ENCODE measurements at places on chromosomes 16 and 17.

DNA sequence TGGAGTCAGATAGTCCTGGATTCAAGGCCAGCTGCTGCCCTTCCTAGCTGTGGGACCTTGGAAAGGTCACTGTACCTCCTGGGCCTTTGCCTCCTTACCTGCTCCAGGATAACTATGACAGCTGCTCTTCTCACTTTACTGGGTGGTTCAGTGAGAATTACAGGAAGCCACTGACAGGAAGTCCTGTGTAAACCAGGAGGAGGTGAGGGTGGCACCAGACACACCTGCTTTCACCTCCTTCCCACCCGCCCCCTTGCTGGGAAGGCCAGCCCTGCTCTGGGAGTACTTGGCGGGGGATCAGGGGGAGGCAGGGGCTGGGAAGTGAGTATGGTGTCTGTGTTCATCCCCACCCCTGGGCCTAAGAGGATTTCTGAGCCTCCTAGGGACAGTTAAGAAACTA lies 42.6 kb downstream of the CPNE2 start:
- no peak for DNase-seq

- DNase-seq, result no peak
Measured at GRCh38 chr17:43874293-43874692, 27.3 kb downstream of the CD300LG start.

DNA sequence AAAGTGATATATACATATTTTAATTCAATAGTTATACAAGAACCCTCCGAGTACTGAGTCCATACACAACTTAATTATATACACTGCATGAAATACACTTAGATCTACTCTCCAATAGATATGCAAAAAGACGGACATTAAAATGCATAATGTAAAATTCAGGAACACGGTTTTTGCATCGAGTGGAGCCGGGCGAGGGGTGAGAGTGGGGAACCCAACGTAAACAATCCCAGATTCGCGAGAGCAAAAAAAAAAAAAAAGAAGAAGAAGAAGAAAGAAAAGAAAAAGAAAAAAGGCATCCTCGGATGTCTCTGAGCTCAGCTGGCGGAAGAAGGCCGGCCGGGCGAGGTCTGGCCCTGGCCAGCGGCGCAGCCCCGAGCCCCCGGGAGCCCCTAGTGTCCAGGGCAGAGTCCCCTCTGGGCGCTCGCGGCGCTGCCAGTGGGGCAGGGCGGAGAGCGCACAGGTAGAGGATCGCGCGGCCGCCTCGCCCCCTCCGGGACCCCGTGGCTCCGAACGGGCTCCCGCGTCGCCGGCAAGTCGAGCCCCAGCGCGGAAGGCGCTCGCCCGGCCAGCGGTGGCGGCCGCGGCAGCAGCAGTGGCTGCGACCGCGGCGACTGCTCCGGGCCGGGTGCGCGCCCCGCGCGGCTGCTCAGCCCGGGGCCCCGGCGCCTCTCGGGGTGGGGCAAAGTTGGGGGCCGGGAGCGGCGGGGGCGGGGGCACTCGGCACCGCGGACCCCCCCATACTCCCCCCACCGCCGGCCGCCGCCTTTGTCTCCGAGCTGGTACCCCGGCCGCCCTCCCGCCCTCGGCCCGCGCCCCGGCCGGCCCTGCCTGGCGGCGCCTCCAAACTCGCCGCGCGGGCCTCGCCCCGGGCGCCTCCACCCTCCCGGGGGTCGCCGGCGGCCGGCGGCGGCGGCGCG lies 9.6 kb upstream of the ZFHX3 start:
- no peak for DNase-seq

GRCh38 chr17:76833034-76833644 lies 35.1 kb upstream of the MGAT5B start:
- DNase-seq, result no peak

DNA sequence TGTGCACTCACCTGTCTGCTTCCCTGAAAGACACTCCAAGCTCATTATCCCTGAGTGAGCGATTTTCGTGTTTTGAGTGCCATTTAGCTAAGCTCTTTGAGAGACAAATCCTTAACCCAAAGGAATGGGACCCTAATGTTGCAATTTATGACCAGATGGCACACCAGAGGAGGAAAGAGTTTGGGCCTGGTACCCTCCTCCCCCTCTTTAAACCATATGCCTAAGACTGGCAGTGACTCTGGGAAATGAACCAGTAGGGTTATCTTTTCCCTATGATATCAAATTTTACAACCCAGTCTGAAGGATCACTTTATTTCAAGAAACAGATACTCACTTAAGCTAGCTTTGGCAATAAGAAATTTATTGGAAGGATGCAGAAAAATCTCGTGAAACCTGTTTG lies 550.4 kb downstream of the TOX3 start:
- DNase-seq, result no peak

DNA sequence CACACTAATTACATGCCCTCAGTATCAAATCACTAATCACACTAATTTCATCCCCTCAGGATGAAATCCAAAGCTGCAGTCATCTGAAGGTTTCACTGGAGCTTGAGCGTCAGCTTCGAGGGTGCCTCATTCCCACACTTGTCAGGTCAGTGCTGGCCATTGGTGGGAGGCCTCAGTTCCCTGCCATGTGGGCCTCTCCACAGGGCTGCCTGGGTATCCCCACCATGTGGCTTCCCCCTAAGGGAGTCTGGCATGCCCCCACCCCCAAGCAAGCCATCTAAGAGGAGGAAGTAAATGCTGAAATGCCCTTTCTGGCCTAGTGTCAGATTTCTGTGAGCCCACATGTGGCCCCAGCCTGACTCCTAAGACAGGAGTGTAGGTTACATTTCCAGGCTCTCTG lies 78.6 kb upstream of the CDH5 start:
- DNase-seq, result no peak

DNA sequence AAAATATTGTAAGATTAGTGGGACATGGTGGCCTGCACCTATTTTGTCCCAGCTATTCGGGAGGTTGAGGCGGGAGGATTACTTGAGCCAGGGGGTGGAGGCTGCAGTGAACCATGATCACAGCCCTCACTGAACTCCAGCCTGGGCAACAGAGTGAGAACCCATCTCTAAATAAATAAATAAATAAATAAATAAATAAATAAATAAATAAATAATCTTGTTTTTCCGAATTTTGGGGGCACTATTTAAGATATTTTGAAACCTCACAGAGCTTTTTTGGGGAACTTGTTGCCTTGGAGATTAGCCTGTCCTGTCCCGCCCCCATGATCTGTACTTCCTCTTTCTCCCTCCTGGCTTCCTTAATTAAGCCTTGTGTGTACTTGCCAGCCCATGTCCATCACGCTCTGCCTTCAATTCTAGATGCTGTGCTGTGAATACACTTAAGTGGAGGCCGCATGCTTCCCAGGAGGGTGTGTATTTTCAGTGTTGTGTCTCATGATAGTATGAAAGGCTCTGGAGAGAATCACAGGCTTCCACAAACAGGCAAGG lies 4.4 kb downstream of the LGALS9 start:
- DNase-seq, result no peak

DNA sequence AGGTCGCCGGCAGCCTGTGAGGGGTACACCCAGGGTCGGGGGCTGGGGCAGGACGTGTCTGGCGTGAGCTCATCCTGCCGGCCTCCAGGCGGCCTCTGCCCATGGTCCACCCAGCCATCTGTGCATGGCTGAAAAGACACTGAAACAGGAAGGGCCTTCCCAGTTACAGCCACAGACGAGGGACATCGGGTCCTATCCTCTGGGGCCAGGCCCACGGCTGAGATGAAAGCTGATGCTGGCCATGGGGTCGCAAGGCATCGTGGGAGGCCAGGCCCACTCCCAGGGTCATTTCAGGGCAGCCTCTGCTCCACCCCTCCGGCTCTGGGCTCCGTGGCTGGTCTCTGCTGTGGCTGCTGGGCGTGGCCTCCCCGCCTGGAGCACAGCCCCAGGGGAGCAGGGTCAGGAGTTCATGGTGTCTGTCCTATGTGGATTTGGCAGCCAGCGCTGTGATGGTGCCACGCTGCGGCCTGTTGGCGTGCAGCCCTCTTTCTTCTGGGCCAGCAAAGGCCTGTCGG lies 16.6 kb upstream of the ATP6V0C start:
- no peak for DNase-seq

DNA sequence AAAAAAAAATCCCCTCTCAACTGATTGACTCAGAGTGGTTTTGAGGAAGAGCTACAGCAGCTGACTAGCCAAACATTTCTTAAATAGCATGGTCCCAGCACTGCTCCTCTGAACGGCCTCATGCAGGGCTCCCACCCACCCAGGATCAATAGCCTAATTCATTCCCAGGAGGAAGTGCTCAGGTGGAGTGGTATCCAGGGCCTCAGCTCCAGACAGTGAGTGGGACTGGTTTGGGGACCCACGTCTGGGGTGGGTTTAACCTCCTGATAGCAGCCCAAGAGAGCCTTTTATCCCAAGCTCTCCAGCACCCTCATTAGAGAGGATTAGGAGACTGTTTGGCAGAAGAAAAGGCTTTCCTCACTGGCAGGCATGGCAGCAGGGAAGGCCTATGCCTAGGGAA lies 68.5 kb upstream of the CDH5 start:
- no peak for DNase-seq

GRCh38 chr17:4048218-4048617 lies 84.0 kb upstream of the ATP2A3 start:
- no peak for DNase-seq

- DNase-seq, result no peak
Measured at GRCh38 chr17:47837401-47838039, 3.6 kb downstream of the SCRN2 start.

DNA sequence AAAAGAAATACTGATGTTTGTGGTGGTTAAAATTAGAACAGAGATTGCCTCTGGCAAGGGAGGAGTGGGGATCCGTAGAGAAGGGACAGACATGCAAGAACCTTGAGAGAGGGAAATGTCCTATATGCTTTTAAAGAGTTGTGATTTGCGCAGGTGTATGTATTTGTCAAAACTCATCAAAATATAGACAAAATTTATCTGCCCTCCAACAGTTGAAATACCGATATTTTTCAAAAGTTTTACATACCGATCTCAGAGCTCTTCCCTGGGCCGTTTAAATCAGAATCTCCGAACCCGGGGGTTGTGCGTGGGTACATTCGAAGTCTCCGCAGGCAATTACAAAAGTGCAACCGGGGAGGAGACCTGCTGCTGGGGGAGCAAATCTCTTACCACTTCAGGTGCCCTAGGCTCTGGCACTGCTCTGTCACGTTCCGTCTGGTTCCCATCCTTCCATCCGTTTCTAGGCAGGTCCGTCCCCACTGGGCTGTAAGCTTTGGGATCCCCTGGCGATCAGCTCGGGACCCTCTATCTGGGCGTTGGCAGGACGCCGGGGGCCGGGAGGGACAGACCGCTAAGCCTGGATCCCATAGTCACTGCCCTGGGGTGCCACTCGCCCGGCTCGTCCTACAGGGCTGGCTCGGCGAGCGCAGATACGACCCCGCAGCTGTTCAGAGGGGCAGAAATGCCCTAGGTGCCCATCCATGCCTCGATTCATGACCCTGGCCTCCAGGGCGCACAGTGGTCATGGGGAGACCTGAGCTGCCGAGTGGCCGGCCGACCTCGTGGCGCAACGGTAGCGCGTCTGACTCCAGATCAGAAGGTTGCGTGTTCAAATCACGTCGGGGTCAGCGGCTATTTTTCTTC lies 4.2 kb downstream of the BORCS6 start:
- DNase-seq, result peak; percentile 92

GRCh38 chr16:11913425-11914079 lies 2.2 kb downstream of the GSPT1 start:
- no peak for DNase-seq

DNA sequence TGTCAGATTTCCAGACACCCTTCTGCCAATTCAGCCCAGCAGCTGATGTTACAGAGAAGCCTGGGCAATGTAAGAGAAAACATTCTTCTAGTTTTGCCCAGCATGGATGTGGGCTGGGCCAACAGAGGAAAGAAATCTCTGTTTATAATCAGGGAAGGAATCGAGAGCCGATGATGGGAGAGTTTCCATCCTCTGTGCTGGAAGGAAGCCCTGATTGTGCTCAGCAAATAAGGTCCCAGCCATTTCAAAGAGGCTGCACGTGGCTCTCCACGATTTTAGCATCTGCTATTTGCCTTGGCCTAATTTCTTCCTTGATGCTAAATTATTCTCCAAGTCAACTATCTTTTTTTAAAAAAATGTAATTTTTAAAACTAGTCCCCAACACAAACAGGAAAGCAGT lies 70.0 kb downstream of the IRX6 start:
- no peak for DNase-seq

DNA sequence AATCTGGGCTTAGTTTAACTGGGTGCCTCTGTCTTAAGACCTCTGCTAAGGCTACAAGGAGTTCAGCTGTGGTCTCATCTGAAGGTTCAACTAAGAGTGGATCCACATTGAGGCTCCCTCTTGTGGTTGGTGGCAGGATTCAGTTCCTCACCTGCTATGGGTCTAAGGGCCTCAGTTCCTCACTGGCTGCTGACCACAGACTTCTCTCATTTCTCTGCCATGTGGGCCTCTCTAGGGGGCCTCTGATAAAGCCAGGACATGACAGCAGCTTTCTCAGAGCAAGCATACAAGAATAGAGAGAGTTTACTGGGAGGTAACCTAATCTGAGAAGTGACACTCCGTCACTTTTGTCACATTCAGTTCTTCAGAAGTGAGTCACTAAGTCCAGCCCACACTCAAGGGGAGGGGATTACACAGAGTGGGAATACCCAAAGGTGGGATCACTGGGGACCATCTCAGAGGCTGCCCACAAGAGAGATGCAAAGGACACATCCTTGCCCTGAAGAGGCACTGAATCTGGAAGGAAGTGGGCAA lies 19.2 kb upstream of the ABAT start:
- no peak for DNase-seq

GRCh38 chr17:31534223-31534888 lies 142.9 kb downstream of the RAB11FIP4 start:
- no peak for DNase-seq

GRCh38 chr17:36183001-36183971 lies 6.8 kb upstream of the TBC1D3B start:
- DNase-seq, result no peak
